ENCODE measurements at places on chromosomes 2 and 18.
A peak's percentile ranks its signal among the peaks of the same experiment; 100 is the strongest.

GRCh38 chr2:79717364-79718007 is 204.6 kb downstream of the CTNNA2 start:
- DNase-seq, result no peak

DNA sequence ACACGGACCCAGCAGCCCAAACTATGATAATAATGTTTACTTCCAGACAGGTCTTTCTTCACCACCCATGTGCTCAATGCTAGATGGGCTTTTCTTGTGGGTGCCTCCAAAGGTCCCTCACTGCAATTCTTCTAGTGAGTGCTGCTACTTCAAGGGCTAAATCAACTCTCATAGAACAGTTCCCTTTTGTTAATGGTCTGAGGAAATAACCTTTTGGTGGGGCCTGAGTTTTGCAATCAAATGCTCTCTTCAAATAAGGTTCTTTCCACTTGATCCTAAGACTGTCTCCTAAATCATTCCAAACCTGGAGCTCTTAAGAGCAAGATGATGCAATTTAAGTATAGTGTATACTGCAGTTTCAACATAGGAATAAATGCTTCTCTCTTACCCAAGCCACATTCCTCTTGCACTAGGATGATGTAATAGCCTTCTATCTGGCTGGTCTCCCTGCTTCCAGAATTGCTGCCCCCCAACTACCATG is 6.0 kb downstream of the NEMP2 start:
- DNase-seq, result no peak

DNA sequence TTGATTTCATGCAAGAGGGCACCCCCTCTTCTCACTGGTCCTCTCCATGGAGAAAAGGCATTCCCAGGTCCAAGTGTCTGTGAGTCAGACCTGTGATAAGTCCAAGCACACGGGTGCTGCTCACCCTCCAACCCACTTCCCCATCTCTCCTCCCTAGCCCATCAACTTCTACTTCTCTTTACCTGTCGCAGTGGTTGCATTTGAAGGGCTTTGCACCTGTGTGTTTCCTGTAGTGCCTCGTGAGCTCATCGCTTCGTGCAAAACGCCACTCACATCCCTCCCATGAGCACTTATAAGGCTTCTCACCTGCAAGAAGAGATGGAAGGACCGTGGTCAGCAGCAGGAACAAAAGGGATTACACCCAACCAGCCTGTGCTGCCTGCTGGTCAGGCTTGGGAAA is 77.5 kb downstream of the KLF7 start:
- DNase-seq, result no peak

GRCh38 chr2:176508984-176509740 is 239.9 kb downstream of the MTX2 start:
- DNase-seq, result no peak

DNA sequence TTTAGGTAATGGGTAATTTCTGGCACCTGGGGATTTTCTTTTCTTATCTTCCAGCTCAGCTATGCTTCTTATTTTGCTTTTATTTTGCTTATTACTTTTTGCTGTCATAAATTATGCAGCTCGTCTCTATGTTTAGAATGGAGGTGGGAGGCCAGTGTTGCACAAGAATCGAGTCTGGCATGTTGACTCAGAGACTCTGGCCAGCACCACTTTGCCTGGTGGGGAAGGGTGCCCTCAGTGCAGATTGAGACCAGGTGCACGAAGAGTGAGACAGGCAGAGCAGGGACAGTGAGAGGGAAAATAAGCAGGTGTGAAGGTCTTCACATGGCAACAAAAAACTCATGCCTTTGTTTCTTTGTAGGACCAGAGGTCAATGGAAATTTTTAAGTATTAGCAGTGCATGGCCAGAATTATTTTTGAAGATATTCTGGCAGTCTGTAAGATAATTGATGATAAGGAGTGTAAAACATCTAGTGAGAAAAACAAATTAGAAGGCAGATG is 59.2 kb upstream of the SLC5A7 start:
- no peak for DNase-seq

DNA sequence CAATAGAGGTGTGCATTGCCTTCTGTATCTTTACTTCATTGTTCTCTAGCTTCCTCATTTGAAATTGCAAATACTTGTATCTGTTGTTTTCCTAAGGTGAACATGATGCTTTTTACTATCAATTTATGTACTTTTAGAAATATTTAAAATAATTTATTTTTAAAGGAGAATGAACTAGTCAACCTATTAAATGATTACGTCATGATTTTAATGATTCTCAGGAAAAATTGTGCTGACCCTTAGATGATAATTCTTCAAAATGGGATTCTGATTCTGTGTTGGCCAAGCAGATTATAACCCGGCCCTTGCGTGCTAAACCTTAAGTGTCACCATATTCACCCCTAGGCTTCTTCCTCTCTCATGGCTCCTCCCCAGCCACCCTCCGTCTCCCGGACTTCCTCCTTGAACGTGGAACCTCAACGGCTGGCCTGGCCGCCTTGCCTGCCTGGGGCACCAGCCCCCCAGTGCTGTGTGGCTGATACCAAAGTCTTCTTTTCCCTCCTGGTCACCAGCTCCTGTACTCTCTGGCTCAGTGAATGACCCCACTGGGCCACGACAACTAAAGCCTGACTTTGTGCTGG is 292.0 kb downstream of the GBX2 start:
- no peak for DNase-seq

- DNase-seq, result no peak
These were observed 41.5 kb downstream of the BIN1 start for GRCh38 chr2:127065299-127065939.

- no peak for DNase-seq
These were observed 131.5 kb downstream of the MAIP1 start for GRCh38 chr2:200086911-200087310.

- DNase-seq, result no peak
These were observed 37.5 kb downstream of the NRP2 start for GRCh38 chr2:205719847-205720246.

DNA sequence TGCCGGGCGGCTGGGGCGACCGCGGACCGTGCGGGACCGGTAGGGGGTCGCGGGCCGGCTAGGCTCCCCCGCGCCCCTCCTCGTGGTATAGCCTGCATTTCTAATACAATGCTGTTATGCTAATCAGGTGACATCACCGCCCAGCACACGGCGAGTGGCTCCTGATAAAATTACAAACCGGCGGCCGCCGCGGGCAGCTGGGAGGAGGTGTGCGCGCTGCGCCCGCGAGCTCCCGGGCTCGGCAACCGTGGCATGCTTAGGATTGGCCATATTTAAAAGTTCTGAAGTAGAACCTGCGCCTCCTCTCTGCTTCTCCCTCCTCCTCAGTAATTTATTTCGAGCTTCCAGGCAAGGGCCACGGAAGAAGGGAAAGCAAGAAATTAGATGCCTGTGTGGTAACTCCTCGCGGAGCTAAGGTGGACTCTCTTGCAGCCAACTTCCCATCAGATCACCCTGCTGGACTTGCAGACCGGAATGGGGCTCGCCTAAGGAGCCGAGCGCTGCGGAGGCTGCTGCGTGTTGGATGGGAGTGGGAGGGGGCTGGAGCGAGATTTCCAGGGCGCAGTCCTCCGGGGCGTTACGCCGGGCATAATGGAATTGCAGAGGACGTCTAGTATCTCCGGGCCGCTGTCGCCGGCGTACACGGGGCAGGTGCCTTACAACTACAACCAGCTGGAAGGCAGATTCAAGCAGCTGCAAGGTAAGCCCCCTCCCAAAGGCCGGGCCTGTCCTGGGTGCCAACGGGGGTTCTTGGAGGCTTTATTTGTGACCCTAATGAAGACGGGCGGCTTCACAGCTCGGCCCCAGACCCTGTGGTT is 102.3 kb downstream of the SPTBN1 start:
- DNase-seq, result peak; percentile 86
